ENCODE measurements at places on chromosomes 2 and 18. TPM values are rescaled to one million over a fixed set of nuclear protein-coding genes. Genes with fewer than 3 reads are reported as not detected.
A peak's percentile ranks its signal among the peaks of the same experiment; 100 is the strongest.

DNA sequence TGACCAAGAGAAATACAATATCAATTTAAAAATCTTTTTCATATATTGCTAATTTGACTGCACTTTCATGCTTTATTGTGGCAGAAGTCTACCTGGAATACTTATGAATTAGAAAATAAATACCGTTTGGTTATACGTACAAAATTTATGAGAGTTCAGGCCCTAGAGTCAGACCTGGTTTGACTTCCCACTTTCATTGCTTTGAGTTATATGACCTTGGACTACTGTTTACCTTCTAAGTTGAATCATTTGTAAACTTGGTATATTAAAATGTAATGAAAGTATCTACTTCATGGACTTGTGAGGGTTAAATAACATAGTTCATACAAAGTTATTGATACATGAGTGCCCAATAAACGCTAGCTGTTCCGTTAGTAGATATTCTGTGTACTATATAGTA, 12.0 kb downstream of the VAPA start:
- DNase-seq = no peak

- peak; percentile 65 for DNase-seq
Measured at GRCh38 chr2:151049746-151050145, 211.9 kb downstream of the RBM43 start.

DNA sequence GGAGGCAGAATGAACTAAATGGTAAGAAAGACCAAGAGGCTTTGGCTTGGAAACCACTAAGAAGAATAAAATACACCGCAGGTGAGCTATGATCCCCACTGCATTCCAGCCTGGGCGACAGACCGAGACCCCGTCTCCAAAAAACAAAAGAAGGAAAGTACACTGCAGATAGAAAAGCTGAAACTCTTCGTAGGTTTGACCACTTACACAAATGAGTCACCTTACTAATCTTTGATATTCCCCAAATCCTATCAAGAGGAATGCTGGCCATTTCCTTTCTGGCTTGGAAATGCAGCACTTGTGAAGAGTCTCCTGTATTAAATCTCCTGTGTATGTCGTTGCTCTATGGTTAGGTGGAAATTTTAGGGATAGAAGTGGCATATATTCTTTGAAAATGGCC, 108.8 kb downstream of the MTCL1 start:
- no peak for DNase-seq

GRCh38 chr2:136362676-136363390, 244.9 kb upstream of the CXCR4 start:
- no peak for DNase-seq

- no peak for DNase-seq
Measured at GRCh38 chr2:67581751-67582150, 184.6 kb downstream of the ETAA1 start.

The COL4A3 gene
- not detected for total RNA-seq
